ENCODE measurements at places on chromosomes 1 and 21.

GRCh38 chr21:20971296-20971921 lies 26.8 kb upstream of the NCAM2 start:
- peak; percentile 21 for DNase-seq

GRCh38 chr21:46474382-46474781 lies 15.7 kb downstream of the DIP2A start:
- DNase-seq, result no peak

DNA sequence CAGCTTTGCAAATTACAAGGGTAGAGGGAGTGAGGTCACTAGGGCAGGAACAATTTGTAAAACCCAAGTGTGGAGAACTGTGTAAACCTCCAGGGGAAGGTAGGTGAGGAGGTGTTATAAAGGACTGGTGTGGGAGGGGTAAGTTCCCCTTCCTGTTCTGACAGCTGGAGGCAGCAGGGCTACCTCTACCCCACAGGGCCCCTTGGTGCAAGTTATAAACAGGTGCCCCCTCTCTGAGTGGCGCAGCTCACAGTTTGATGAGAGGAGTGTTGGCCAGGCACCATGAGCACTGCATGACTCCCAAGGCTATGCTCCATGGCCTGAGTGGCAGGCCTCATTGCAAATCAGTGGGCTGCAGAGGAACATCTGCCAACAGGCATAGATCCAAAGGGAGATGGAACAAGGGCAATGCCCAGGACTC lies 41.0 kb downstream of the MFSD2A start:
- no peak for DNase-seq

- DNase-seq, result no peak
These were observed 76.6 kb downstream of the PLPP3 start for GRCh38 chr1:56502700-56503245.

GRCh38 chr21:14600569-14601297 lies 54.6 kb upstream of the SAMSN1 start:
- no peak for DNase-seq

GRCh38 chr21:42151948-42152220 lies 67.1 kb upstream of the ABCG1 start:
- no peak for DNase-seq

DNA sequence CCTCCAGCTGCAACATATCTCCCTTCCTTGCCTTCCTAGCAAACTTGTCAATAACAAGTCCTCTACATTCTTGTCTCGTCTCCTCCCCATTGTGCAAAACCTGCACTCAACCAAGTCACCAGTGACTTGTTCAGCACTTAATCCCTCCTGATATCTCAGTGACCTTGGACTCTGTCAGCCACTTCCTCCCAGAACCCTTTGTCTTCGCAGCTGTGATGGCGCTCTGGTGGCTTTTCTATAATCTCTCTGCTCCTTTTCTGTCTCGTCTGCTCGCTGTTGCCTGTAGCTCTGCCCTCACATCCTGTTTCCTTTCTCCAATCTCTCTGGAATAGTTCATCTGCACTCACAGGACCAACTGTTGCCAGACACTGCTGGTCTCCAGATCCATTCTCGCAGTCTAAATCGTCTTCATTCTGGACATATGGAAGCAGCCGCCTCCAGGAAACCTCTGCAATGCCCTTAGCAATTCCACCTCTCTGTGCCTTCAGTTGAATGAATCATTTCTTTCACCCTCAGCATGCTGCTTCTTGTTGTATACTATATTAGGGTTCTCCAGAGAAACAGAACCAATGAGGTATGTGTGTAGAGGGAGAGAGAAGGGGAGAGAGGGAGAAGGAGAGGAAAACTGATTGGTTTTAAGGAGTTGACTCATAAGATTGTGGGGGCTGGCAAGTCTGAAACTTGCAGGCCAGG lies 17.4 kb upstream of the IFNAR2 start:
- no peak for DNase-seq

GRCh38 chr1:247953408-247953807 lies 4.8 kb downstream of the OR2L8 start:
- no peak for DNase-seq

- no peak for DNase-seq
These were observed 30.9 kb upstream of the CCDC17 start for GRCh38 chr1:45654540-45655280.

DNA sequence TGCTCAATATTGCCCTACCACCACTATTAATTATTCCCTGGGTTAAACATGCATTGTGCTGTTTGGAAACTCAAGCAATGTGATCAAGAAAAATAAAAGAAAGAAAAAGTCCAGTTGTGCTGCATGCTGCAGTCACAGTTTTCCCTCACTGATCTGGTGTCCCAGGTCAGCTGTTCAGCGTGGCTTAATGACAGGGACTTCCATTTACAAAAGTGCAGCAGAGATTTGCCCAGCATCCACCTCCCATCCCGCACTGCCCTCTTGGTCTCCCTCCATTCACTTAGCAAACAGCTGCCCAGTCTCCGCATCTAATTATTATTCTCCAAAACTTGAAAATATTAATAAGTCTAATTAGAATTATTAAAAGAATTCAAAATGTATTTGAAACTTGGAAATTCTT lies 2.0 kb upstream of the OR2T4 start:
- DNase-seq, result no peak

GRCh38 chr1:147700042-147701006 lies 30.0 kb upstream of the ACP6 start:
- DNase-seq, result peak; percentile 63

GRCh38 chr1:41383094-41383852 lies 22.0 kb downstream of the FOXO6 start:
- no peak for DNase-seq

- DNase-seq, result no peak
These were observed 74.1 kb upstream of the CNTN2 start for GRCh38 chr1:204968951-204969350.

- no peak for DNase-seq
These were observed 20.9 kb downstream of the ERICH3 start for GRCh38 chr1:74652711-74653139.

DNA sequence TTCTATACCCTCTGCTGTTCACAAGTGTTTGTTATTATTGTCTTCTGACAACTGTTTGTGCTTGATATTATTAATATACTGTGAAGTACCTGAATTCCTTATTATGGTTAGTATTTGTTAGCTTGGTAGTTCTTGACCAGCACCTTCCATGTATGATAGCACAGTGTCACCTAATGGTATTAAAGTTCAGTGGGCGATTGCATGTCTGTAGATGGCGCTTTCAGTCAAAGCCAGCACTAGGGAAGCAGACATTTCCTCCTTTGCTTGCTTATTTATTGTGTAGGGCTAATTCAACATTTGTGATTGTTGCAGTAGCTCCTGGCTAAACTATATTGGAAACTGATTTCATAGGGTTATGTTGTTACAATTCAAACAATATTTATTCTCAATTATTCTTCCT lies 218.0 kb downstream of the ZP4 start:
- DNase-seq, result no peak
